ENCODE measurements at places on chromosomes 1 and 21.

GRCh38 chr21:29155118-29155932 is 24.9 kb downstream of the MAP3K7CL start:
- DNase-seq: peak; percentile 84

- DNase-seq: no peak
Measured at GRCh38 chr1:210233216-210233494, 559 bp downstream of the SERTAD4 start.

DNA sequence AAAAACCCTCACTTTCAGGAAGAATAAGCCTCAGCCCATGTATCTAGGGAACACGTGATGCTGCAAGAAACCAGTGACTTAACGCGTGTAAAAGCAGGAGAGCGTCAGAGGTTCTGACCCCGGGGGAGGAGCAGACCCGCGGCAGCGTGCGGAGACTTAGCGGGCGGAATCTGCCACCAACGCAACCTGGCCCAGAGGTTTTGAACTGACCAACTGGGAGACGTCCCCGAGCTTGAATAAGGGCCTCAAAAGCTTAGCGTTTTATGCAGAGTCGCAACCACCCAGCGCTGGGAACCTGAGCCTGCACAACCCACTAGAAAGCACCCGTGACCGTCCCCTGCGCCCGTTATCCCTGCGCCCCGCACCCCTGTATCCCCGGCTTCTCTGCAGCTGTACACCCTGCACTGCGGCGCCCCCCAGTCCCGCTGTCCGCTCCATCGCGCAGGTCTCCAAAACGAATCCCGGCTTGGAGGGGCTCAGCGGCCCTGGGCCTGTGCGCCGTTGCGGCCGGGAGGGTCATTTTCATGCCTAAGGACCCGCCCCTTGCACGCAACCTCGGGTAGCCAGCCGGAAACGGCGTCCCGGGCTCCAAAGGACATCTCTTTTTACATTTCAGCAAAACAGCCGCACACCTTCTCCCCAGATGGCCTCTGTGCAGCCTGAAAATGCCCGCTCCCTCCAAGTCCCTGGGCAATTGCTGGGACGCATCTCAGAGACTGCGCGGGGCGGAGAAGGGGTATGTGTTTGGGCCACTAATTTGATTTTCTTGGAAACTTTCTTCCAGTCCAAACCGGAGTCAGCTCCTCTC is 29.4 kb upstream of the TRIM17 start:
- DNase-seq: peak; percentile 44

- DNase-seq: no peak
Measured at GRCh38 chr21:32393677-32394001, 827 bp upstream of the URB1 start.

GRCh38 chr1:182041615-182042014 is 19.9 kb downstream of the ZNF648 start:
- no peak for DNase-seq

DNA sequence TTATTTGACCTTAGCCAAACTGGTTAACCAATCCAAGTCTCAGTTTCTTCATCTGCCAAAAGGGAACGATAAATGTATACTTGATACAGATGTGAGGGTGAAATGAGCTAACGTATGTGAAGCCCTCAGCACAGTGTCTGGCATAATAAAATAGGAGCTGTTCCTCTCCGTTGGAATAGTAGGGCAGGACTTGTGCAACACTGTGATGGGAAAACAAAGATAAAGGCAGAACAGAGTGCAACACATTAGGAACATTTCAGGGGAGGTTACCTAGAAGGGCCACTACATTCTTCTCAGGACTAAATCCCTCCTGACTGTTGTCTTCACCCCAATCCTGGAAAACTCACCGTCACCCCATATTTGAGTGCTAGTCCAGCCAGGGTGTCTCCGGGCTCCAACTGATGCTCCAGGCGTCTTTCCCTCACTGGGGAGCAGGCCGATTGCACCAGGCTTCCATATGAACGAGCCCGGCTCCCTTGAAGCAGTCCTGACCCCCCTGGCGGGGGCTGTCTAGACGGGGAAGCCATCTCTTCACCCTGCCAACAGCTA is 896 bp downstream of the LYSMD1 start:
- DNase-seq: no peak

- DNase-seq: no peak
Measured at GRCh38 chr1:232423591-232423990, 206.3 kb downstream of the SIPA1L2 start.

DNA sequence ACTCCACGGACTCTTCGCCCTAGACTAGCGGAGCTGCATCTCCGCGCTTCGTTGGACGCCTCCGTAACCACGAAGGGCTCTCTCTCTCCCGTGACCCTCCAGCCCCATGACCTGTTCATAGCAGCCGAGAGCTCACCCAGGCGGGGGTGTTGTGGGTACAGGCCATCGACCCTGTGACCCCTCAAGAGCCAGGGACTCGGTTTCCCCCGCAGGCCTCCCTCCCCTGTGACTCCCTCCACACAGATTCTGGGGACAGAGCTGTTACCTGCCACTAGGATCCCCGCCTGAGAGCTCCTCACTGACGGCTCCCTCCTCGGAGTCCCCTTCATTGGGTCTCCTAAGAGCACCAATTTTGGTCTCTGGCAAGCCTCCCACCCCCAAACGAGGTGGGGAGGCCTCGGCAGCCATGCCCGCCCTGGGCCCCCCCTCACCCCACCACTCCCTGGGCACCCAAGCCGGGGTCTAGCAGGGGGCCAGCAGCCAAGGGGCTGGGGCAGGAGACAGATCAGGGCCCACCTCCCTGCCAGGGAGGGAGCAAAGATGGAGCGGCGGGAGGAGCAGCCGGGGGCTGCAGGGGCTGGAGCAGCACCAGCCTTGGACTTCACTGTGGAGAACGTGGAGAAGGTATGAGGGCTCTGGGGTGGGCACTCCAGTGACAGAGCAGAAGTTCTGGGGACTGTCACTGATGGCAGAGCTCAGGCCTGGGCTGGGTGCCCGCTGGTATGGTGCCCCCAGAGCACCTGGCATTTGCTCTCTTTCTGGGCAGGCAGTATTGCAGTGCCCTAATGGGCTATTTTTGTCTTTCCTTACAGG is 517 bp downstream of the IPO13 start:
- no peak for DNase-seq

DNA sequence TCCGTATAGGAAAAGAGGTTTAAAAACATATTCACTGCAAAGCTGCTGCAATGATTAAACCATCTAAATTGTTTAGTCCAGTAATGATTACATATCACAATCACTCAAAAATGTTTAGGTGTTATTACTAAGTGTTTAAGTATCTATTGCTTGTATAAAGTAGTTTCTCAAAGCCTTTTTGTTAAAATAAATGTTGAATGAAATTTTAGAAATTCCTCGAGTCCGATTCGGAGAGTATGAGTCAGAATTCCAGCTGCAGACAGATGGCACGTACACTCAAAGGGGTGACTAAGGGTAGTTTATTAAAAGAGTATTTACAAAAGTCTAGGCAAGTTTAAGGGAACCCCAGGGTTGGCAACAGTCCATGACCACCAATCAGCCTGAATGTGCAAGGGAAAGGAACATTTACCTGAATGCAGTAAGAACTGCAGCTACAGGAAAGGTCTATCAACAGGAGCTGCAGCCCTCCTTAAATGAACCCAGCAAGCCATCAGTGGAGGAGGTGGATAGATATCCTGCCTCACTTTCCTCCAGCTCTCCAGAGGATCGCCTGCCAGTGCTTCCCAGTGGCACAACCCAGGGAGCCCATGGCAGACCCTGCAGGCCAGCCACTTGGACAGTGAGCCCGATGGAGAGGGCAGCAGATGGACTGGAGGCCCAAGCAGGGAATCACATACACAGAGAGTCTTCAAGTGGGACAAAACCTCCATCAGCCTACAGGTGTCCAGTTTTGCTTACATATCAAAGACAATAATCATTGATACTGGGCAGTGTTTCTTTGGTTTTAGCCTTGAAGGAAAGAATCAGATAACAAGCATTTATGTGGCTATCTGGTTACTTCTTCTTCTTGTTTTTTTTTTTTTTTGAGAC is 92.1 kb upstream of the SLC44A3 start:
- DNase-seq: peak; percentile 79

DNA sequence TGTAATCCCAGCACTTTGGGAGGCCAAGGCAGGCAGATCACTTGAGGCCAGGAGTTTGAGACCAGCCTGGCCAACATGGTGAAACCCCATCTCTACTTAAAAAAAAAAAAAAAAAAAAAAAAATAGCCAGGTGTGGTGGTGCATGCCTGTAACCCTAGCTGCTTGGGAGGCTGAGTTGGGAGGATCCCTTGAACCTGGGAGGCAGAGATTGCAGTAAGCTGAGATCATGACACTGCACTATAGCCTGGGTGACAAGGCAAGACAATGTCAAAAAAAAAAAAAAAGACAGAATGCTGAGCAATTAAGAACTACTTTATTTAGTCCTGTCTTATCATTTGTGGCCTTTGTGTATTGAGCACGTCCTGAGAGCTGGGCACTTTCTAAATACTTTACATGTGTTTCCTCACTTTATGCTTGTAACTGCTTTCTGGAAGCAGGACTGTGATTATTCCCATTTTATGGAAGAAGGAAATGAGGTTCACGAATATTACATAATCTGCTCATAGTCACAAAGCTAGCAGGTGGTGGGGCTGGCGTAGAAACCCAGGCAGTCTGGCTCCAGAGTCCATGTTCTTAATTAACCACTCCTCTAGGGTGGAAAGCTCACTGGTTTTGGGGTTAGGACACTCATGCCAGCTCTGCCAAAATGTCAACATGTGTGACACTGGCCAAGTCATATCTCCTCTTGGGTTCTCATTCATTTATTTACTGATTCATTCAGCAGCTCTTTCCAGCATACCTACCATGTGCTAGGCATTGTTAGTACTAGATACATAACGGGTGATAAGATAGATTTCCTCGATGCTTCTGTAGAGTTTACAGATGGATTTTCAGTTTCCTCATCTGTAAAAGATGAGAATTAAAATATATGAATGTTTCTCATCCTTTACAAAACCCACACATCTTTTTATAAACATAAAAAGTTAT is 57.7 kb downstream of the DDR2 start:
- no peak for DNase-seq

GRCh38 chr1:162847839-162848453 is 13.0 kb downstream of the CCDC190 start:
- DNase-seq: peak; percentile 68

DNA sequence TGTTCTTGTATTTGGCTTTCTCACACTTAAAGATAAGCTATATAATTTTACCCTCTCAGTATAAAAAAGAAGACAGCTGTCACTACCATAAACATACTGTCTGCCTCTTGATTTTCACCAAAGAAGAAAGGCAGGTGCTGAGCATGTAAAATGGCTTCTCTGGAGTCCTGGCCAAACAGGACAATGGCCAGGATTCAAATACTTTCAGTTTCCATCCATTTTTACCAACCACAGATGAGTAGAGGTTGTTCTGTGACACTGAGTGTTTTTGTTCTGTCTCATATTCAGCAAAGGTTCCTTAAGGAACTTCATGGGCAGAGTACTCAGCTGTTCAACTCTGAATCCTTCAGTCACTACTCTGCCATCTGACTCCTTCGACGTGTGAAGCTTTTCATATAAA is 29.4 kb upstream of the RAB3GAP2 start:
- DNase-seq: no peak

All from brain microvascular endothelial cell (primary cell).